ENCODE measurements at places on chromosomes 6 and 20.

- no peak for DNase-seq
These were observed 166.1 kb upstream of the CST7 start for GRCh38 chr20:24782801-24783630.

GRCh38 chr20:20009784-20010253 is 7.3 kb upstream of the NAA20 start:
- DNase-seq, result no peak

DNA sequence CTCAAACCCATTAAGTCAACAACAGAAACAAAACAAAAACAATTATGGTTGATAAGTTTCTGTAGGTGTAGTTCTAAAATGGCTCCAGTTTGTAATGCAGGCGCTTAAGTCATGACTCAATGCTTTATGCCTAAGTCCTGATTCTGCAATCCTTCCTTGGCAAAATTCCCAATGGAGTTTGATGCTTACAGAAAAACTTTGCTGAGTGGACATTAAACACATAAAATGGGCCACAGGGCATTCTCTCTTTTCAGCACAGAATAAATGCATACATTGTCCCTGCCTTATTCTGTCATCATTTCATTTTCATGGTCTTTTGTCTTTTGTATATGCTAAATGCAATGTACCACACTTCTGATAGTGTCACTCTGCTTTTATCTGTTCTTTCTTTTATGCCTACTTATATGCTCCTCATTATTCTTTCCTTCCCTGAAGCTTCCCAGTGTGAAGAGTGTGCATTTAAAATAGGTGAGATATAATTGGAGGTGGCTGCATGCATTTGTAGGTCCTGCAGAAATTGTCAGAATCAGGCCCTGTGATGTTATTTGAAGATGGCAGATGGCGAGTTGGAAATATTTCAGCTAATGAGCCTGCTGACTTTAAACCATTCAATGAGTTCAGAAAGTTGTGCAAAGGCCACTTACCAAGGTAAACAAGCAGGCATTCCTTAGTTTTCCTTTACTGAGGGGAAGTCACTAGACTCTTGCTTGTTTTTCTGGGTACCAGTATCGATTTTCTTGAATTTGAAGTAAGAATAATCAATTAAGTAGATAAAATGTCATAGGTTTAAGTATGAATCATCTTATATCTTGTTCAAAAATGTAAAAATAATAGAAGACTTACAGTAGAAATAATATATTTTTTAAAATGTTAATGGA is 313.1 kb downstream of the TRDN start:
- DNase-seq, result no peak

DNA sequence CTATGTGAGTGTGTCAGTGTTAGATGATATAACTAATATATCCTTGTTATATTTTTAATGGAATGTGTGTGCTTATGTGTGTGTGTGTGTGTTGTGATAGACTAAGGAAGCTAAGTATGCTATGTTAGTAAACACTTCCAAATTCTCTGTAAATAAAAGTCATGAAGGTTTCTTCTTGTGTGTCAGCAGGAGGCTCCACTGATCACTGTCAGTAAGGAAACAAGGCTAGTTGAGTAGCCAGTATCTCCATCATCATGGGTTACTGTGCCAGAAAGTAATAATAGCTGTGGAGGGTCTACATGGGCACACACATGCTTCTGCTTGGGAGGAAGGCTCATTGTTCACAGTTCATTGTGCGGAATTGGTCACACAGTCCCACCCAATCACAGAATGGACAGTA is 302.8 kb upstream of the RNF217 start:
- DNase-seq, result no peak

- DNase-seq, result no peak
These were observed 72.1 kb upstream of the PMEPA1 start for GRCh38 chr20:57781901-57782300.

- DNase-seq, result peak; percentile 92
These were observed 73.8 kb upstream of the SCP2D1 start for GRCh38 chr20:18739751-18740166.

DNA sequence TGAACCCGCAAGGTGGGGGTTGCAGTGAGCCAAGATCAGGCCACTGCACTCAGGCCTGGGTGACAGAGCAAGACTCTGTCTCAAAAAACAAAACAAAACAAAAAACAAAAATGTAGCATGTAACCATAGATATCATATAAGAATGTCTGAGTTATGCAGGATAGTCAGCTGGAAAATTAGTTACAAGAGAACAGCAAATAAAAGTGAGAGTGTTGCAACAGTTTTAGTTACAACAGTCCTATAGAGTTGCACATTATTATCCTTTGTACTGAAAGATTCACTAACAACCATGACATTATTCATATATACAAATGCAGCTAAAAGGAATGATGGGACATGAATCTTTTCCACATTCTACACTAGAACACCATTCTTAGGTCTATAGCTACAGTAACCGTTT is 16.4 kb downstream of the RNF24 start:
- DNase-seq, result no peak

- DNase-seq, result peak; percentile 9
These were observed 120.2 kb downstream of the MBOAT1 start for GRCh38 chr6:20092071-20092566.

DNA sequence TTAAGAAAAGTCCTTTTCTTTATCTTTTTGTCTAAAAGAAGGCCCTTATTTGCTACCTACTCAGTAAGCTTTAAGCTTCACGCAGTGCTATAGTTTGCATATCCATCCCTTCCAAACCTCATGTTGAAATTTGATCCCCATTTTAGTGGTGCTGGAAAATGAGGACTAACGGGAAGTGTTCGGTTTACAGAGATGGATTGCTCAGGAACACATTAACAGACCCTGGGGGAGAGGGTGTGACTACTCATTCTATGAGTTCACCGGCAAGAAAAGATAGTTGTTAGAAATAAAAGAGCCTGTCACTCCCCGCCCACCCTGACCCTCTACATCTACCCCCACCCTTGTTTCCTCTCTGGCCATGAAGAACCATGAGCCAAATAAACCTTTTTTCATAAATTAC is 546.2 kb downstream of the MEI4 start:
- no peak for DNase-seq

DNA sequence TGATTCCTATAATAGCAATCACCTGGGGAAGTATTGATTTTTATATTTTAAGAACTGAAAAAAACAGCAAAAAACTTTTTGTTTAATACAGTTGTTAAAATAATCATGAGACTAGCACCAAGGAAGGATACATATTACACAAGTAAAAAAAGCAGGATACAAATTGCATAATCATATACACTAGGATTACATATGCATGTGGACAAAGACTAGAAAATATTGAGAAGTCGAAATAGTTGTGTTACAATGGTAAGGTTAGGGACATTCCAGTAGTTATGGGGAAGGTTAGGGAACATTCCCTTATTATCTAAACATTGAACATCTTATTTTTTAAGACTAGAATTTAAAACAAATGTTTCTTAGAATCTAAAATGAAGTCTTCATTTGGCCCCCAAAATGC is 9.5 kb downstream of the NUS1 start:
- DNase-seq, result no peak

DNA sequence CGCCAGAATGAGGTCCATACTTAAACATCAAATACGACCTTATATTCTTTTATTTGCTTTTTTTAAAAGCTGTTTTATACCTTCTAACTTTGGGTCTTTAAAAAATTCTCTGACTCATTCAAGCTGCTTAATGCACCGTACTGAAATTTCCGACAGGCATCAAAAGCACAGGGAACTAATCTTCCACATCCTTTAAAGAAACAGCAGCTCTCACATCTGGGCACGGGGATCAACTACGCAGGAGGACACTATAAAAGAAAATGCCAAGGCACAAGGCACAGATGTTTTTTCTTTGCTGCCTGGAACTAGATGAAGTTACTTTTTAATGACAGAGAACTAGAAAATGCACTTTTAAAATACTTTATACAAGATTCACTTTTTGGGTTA is 112.4 kb upstream of the ARG1 start:
- DNase-seq, result no peak

DNA sequence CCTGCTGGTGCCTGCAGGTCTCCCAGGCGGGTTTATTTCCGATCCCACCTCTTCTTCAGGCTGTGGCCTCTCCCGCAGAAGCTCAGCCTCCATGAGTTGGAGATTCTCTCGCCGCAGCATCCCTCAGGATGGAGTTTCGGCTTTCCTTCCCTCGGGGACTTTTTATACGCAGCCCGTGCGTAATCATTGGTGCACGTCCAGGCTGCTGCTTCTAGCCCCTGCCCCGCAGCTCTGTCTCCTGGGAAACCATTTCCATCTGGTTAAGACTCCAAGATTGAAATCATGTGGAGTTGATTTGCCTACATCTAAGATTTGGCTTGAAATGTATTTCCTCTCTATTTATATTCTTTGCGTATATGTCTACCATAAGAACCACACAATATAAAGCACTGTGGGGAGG is 46.7 kb upstream of the CARMIL1 start:
- peak; percentile 94 for DNase-seq

DNA sequence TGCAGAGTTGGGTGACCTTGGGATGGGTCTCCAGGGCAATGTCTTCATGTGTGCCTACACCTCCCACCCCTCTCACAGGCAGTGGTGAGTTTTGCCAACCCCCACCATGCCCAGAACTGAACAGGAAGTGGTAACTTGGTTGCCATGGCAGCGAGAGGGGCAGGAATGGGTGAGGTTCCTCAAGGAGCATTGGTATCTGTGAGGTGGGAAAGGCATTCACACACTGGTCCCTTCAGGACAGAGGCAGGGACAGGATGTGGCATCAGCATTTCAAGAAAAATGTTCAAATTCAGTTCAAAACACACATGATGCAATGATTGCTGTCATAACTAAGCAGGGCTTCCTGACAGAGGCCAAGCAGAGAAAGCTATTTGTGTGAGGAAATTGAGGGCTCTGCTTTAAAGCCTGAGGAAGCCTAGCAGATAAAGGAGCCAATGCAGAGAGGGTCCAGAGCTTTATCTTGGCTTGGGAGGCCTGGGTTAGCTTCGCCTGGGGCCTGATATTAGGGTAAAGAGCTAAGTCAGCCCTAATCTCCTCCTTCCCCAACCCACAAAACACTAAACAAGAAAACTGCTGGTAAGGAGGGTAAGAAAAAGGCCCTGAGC is 551 bp downstream of the TREML2 start:
- no peak for DNase-seq

DNA sequence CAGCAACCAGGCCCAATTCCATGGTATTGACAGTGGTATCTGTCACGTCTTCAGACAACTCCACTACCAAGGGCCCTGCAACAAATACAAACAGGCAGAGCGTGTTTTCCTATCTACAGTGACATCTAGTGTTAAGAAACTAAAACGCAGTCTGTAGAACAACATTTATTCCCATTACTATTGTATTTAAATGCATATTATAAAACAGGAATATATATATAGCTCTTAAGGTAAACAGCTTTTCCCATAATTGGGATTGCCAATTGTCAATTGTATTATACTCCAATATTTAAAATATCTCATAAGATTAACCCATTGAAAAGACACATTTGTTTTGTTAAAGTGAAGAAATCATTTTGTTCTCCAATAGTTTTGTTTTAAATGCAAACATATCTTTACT is 97.2 kb downstream of the KIF16B start:
- DNase-seq, result peak; percentile 42

- DNase-seq, result no peak
These were observed 99.3 kb upstream of the CHD6 start for GRCh38 chr20:41717483-41717882.

DNA sequence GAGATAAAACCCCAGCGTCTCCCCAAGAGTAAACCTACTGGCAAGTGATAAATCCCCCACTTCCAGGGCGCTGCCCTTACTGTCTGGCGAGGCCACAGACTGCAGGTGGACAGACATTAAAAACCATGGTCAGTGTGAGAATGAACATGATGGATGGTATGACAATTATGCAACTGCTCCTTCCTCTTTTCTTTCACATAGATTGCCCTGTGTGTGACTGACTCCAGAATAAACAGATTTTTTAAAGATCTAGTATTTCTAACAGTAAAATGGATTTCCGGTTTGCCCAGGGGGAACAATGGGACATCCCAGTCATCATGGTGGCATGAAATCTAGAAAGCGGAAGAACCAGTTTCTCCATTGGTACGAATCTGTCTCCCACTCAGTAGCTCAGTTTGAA is 153.7 kb downstream of the FOXC1 start:
- DNase-seq, result no peak
